ENCODE measurements at places on chromosomes 13 and 19.
A peak's percentile ranks its signal among the peaks of the same experiment; 100 is the strongest.

- DNase-seq = no peak
Measured at GRCh38 chr13:19658831-19659230, 25.4 kb downstream of the MPHOSPH8 start.

DNA sequence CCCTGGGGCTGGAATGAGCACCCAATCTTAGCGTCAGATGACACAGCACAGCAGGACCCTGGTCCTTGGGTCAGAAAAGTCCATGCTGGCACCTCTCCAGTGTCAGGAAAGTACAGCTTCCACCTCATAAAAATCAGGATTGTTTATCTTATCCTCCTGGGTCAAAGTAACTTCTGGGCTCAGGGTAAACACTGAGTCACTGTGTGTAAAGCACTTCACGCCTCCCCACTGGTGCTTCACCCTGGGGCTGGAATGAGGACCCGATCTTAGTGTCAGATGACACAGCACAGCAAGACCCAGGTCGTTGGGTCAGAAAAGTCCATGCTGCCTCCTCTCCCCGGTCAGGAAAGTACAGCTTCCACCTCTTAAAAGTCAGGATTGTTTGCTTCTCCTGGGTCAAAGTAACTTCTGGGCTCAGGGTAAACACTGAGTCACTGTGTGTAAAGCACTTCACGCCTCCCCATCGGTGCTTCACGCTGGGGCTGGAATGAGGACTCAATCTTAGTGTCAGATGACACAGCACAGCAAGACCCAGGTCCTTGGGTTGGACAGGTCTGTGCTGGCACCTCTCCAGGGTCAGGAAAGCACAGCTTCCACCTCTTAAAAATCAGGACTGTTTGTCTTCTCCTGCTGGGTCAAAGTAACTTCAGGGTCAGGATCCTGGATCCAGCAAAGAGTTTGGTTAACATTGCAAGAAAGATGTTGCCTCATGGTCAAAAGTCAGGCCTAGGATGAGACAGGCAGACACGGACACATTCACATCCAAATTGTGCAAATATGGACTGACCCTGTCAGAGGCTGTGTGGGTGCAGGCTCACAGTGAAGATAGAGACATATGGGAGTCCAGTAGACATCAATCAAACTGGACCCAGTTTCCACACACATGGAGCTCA is 39.2 kb upstream of the CYP2A7 start:
- DNase-seq = no peak

GRCh38 chr13:88063741-88064140 is 392.6 kb downstream of the SLITRK5 start:
- DNase-seq = no peak

- peak; percentile 56 for DNase-seq
Measured at GRCh38 chr19:919199-920050, 2.3 kb downstream of the KISS1R start.

GRCh38 chr19:54429176-54429495 is 13.9 kb downstream of the TTYH1 start:
- no peak for DNase-seq

- DNase-seq = no peak
Measured at GRCh38 chr13:55159765-55160164, 1981.0 kb upstream of the PRR20A start.

- no peak for DNase-seq
Measured at GRCh38 chr19:17754634-17755442, 3.6 kb downstream of the FCHO1 start.

GRCh38 chr19:13269348-13269747 is 119.1 kb downstream of the IER2 start:
- no peak for DNase-seq

DNA sequence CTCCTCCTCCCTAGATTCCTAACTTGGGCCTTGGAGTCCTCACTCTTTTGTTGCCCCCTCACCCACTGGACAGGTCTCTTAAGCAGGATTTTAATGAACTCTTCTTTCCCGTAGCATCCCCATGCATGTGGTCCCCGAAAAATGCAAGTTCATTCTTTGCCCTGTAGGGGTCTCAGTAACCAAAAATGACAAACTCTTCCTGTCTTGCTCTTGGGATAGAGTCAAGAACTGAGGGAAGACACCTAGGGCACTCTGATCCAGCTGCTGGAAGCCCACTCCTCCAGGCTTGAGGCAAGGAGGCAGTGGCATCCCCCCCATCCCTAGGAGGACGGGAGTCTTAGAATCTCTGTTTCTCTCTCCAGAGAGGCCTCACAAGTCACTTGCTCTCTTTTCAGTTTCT is 987.0 kb downstream of the DIAPH3 start:
- DNase-seq = no peak

DNA sequence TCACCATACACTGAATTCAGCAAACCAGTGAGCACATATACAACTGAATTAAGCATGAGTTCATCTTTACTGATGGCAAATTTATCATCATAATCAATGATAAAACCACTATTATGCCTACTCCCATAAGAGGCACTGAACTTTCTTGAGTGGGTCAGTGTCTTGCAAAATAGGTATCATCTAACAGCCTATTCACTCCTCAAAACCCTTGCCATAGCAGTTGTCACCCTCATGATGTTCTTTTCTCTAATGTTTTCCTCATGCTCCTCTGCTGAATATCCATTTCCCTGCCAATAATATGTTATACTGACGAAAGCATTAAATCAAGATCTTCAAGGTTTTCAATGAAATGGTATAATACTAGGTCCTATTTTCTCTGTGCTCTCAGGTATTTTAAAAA is 5.6 kb downstream of the ARGLU1 start:
- no peak for DNase-seq

DNA sequence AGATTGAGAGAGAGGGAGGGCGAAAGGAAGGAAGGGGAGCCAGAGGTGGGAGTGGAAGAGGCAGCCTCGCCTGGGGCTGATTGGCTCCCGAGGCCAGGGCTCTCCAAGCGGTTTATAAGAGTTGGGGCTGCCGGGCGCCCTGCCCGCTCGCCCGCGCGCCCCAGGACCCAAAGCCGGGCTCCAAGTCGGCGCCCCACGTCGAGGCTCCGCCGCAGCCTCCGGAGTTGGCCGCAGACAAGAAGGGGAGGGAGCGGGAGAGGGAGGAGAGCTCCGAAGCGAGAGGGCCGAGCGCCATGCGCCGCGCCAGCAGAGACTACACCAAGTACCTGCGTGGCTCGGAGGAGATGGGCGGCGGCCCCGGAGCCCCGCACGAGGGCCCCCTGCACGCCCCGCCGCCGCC is at the start of gene TNFSF11:
Gene TNFSF11, plus strand, starts transcription at position 142 of the 400 bp plus-strand sequence. Its CDS starts 152 bp downstream, at position 294.
- DNase-seq = peak; percentile 20

- no peak for DNase-seq
Measured at GRCh38 chr13:30388406-30389283, 33.6 kb upstream of the UBE2L5 start.

- DNase-seq = no peak
Measured at GRCh38 chr19:10643968-10644259, 10.2 kb upstream of the ILF3 start.

- no peak for DNase-seq
Measured at GRCh38 chr13:51520524-51520923, 63.7 kb upstream of the WDFY2 start.

- peak; percentile 66 for DNase-seq
Measured at GRCh38 chr19:2476451-2477140, 669 bp downstream of the GADD45B start.

DNA sequence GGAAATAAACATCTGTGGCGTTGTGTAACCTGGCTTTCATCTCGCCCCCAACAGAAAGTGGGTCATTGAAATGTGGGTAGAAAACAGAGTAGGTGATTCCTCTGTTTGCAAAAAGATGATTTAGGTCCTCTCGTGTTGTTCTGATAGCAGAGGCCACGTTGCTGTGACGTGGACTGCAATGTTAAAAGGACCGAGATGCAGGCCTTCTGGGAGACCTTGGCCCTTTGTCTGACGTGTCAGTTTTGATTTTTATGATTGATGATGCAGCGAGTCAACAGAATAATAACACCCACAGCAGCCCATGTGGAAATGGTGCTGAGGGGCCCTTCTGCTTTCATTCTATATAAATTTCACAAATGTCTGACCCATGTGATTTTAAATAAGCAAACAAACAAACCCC is 68.9 kb downstream of the FGF9 start:
- no peak for DNase-seq

GRCh38 chr19:12779162-12779993 is 4.0 kb upstream of the HOOK2 start:
- no peak for DNase-seq

GRCh38 chr19:3556978-3557460 is 367 bp downstream of the MFSD12 start:
- peak; percentile 57 for DNase-seq

GRCh38 chr19:44141191-44142058 is at the start of gene ZNF234:
TSS of gene ZNF234 (plus strand) at chr19:44141554. CDS start at chr19:44144633, 3,079 bp downstream.
- peak; percentile 58 for DNase-seq

GRCh38 chr19:15292847-15293582 is 39.3 kb downstream of the BRD4 start:
- DNase-seq = no peak

- DNase-seq = peak; percentile 54
Measured at GRCh38 chr13:46551410-46552302, 1.3 kb upstream of the LRCH1 start.

- no peak for DNase-seq
Measured at GRCh38 chr13:57558051-57558467, 73.5 kb upstream of the PCDH17 start.

- no peak for DNase-seq
Measured at GRCh38 chr19:38304352-38304865, 358 bp downstream of the C19orf33 start.

- no peak for DNase-seq
Measured at GRCh38 chr13:21124852-21125251, 51.5 kb downstream of the SKA3 start.

All from activated B cell treated with CpG ODN at 0.5 μM for 24 hours (primary cell).